Fibroblast of villous mesenchyme (primary cell): ENCODE measurements at places on chromosomes 4 and X. TPM values are rescaled to one million over a fixed set of nuclear protein-coding genes. Genes with fewer than 3 reads are reported as not detected.

The PABPC1L2A gene
- not detected in 2 replicates for total RNA-seq

The NDNF gene
- 0.32 and 0.86 TPM in 2 replicates for total RNA-seq

The MAP9 gene
- 11.3 and 17.7 TPM in 2 replicates for total RNA-seq

The KLB gene
- not detected in 2 replicates for total RNA-seq

The H2BW2 gene
- total RNA-seq = not detected in 2 replicates

The ANKRD50 gene
- total RNA-seq = 27.1 and 31.1 TPM in 2 replicates

The PHOX2B gene
- not detected in 2 replicates for total RNA-seq

The ARSJ gene
- 49.3 and 69.5 TPM in 2 replicates for total RNA-seq

The COX7B2 gene
- not detected in 2 replicates for total RNA-seq

The GSX2 gene
- under 0.01 TPM in 1 of 2 replicates, not detected in the other for total RNA-seq

The CXCL6 gene
- total RNA-seq = 0.64 and 4.7 TPM in 2 replicates

The ARHGAP24 gene
- total RNA-seq = 37.0 and 56.6 TPM in 2 replicates

The NHS gene
- total RNA-seq = 2.6 and 5.2 TPM in 2 replicates

The CEP135 gene
- total RNA-seq = 11.0 and 12.1 TPM in 2 replicates
